ENCODE measurements at places on chromosomes 13 and 19. TPM values are rescaled to one million over a fixed set of nuclear protein-coding genes. Genes with fewer than 3 reads are reported as not detected.
A peak's percentile ranks its signal among the peaks of the same experiment; 100 is the strongest.

GRCh38 chr13:24511019-24511815 lies 1.4 kb downstream of the PARP4 start:
- DNase-seq, result peak; percentile 92

Gene PSG1
- total RNA-seq, result 0.27 TPM

GRCh38 chr13:66940113-66940512 lies 290.0 kb downstream of the PCDH9 start:
- no peak for DNase-seq

DNA sequence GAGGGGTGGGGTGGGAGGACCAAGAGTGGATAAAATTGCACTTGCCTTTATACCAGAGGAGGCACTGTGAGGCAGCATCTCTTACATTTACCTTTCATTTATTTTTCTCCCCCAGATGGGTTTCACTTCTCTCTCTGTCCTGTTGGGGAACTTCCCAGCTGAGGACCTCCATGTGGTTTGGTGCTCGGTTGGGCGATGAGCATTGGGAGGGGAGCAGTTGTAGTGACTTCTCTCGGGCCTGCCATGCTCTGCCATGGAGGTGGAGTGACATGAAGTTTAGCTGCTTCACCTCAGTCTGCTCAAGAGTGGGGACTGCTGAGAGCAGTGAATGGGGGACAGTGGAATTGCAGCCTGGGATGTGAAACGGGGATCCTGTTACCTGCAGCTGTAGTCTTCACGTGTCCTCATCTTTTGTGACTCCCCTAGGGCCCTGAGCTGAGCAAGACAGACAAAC lies 23.1 kb upstream of the CXCL17 start:
- DNase-seq, result no peak

- DNase-seq, result no peak
These were observed 10.1 kb downstream of the LGALS7B start for GRCh38 chr19:38799104-38799503.

GRCh38 chr19:29367791-29368222 lies 154.9 kb upstream of the UQCRFS1 start:
- no peak for DNase-seq

GRCh38 chr19:21705393-21705792 lies 62.0 kb downstream of the ZNF100 start:
- DNase-seq, result no peak

DNA sequence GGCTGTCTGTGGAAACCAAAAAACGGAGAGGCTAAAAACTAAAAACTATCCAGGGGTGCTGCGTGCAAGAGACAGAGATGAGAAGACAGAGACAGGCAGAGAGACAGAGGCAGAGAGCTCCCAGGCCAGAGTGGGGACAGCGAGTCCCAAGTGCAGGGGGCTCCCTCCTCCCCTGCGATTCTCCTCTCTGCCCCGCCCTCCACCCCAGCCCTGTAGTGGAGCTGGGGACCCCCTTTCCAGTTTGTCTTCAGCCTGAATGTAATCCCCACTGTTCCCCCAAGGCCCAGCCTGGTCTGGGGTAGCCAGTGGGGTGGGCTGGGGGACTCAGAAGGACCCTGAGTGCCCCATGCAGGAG lies 2.0 kb downstream of the NFIC start:
- DNase-seq, result no peak

DNA sequence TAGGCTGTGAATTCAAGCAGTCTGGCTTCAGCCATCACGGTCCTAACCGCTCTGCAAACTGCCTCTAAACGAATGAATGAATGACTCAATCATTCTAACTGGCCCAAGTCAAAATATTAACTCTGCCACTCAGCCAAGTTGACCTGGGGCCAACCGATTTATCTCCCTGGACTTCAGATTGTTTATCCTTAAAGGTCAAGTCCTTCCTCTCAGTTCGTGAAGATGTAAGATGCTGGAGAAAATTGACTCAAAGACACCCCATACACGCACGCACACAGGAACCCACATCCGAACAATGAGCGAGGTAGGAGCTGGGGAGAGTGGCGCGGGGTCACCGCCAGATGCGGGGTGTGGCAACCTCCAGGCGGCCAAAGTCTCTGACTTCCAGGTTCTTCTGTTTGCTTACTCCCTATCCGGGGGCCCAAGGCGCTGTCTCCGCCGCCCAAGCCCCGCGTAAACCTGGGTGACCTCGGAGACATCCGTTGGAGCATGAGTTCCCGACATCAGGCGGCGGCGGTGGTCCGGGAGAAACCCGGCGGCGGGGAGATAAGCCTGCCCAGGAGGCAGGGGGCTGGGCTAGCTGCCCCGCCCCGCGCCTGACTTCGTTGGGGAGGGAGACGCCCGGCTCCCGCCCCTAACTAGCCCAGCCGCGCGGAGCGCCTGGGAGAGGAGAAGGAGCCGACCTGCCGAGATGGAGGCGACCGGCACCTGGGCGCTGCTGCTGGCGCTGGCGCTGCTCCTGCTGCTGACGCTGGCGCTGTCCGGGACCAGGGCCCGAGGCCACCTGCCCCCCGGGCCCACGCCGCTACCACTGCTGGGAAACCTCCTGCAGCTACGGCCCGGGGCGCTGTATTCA lies at the start of gene CYP2S1:
Gene CYP2S1 (plus strand): TSS at position 646 of the 856 bp plus-strand sequence. CDS start 46 bp downstream, at position 692.
- DNase-seq, result peak; percentile 42

- DNase-seq, result no peak
These were observed 105.8 kb downstream of the LACC1 start for GRCh38 chr13:43985422-43986072.

DNA sequence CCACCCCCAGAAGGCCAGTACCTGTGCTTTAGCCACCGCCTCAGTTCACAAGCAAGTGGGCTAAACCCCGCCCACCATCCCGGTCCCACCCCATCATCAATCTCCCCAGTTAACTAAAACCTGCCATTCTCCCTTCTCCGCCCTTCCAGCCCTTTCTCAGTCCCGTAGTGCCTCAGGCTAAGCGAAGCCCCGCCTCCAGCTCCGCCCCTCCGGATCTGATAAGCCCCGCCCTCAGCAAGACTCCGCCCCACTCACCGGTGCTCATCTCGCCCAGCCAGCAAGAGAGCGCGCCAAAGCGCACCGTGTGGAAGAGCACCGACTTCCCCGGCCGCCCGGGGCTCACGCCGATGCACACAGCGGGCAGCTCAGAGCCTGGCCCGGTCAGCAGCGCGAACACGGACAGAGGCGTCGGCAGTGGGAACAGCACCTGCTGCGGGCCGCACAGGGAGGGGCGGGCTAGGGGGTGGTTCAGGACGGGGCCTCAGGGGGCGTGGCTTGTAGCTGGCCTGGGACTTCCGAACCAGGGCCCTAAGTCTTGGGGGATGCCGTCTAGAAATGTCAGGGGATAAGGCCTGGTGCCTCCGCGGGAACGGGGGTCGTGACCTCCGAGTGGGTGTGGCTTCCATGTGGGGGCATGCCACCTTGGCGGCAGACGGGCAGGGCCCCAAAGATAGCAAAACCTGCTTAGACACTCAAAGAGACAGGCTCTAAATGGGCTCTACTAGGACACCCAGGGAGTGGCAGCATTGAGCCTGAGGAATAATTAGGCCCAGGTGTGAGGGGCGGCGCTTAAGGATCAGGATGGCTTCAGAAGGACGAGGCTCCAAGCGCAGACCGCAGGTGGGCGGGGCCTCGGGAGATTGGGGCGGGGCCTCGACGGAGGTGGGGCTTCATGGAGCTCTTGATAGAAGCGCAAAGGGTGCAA lies 21.4 kb downstream of the MAP4K1 start:
- DNase-seq, result no peak

DNA sequence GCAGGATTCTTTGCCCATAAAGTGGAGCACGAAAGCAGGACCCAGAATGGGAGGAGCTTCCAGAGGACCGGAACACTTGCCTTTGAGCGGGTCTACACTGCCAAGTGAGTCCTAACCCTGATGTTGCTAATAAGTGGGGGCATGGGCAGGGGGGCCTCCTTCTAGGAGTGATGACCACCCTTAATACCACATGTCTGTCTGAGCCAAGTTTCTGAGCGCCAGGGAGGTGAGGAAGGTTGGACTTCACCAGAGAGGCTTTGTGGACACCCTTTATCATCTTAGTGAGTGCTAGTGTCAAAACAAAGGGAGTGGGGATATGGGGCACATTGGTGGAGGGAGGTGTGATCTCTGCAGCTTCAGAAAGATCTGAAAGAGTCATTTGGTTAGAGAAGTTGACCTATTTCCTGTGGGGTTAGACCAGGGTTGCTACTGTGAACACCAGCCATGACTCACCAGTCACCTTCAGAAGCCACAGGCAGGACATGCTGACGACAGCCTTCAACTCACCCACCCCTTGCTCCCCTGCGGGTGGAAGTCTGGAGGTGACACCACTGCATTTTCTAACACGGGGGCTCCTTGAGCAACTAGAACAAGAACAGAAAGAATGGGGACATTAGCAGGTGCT lies 8.8 kb downstream of the ALOX5AP start:
- DNase-seq, result peak; percentile 80

Gene PTGER1
- 0.43 TPM for total RNA-seq

Gene C19orf53
- 486 TPM for total RNA-seq

Gene KLK5
- total RNA-seq, result not detected

GRCh38 chr19:47821460-47822020 lies at the start of gene CRX:
Gene CRX, plus strand, starts transcription at chr19:47821937. Its CDS starts 12,507 bp downstream, at chr19:47834444.
- no peak for DNase-seq

GRCh38 chr19:37986048-37986750 lies 79.2 kb downstream of the SIPA1L3 start:
- DNase-seq, result no peak

- DNase-seq, result peak; percentile 37
These were observed 25.7 kb upstream of the CCNE1 start for GRCh38 chr19:29785955-29786589.

Gene KCNN1
- not detected for total RNA-seq

DNA sequence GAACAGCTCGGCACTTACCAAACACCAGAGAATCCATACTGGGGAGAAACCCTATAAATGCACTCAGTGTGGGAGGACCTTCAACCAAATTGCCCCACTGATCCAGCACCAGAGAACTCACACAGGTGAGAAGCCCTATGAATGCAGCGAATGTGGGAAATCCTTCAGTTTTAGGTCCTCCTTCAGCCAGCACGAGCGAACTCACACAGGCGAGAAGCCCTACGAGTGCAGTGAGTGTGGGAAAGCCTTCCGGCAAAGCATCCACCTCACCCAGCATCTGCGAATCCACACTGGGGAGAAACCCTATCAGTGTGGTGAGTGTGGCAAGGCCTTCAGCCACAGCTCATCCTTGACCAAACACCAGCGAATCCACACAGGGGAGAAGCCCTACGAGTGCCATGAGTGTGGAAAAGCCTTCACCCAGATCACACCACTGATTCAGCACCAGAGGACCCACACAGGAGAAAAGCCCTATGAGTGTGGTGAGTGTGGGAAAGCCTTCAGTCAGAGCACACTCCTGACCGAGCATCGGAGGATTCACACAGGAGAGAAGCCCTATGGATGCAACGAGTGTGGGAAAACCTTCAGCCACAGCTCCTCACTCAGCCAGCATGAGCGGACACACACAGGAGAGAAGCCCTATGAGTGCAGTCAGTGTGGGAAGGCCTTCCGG lies 8.3 kb downstream of the ZNF135 start:
- DNase-seq, result no peak

- no peak for DNase-seq
These were observed at the start of gene ADAMTS10 for GRCh38 chr19:8610041-8610935. Gene ADAMTS10, minus strand, starts transcription at chr19:8610715. Its CDS starts 5,005 bp downstream, at chr19:8605710.

DNA sequence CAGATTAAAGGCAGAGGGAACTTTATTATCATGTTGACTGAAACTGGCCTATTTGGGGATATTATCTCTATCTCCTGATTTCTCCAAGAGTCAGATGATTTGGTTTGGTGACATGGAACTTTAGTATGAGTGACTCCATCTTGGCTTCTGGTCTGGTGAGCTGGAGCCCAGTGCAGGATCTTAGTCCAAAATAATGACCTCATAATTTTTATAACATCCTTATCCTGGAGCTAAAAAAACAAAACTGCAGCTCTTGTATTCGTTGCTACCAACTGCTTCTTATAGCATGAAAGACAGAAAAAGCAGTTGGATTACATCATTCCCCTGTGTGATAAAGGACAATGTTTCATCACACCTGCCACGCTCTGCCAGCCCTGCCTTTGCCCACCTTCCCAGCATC lies 39.3 kb upstream of the RNF17 start:
- DNase-seq, result no peak

GRCh38 chr19:35882114-35882832 lies 13.9 kb downstream of the APLP1 start:
- DNase-seq, result peak; percentile 54

DNA sequence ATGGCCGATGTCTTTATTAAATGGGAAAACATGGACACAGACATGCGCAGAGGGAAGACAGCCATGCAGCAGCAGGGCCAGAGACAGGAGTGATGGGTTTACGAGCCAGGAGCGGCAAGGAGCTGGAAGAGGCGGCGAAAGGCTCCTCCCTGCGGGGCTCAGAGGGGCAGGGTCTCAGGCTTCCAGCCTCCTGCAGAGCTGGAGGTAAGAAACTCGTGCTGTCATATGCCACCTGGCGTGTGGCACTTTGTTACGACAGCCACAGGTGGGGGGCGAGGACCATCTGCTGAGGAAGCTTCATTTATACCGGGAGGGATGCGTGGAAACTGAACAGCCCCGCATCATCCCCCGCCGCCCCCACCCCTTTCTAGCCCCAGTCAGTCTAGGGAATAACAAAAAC lies 52.0 kb upstream of the SPACA7 start:
- DNase-seq, result no peak

Gene KLK8
- not detected for total RNA-seq

GRCh38 chr13:34478376-34478775 lies 463.7 kb upstream of the NBEA start:
- DNase-seq, result no peak

Gene PPM1N
- total RNA-seq, result 0.34 TPM

Gene IL17D
- total RNA-seq, result 1.8 TPM

- DNase-seq, result no peak
These were observed 8.9 kb upstream of the OR1I1 start for GRCh38 chr19:15072930-15073647.

DNA sequence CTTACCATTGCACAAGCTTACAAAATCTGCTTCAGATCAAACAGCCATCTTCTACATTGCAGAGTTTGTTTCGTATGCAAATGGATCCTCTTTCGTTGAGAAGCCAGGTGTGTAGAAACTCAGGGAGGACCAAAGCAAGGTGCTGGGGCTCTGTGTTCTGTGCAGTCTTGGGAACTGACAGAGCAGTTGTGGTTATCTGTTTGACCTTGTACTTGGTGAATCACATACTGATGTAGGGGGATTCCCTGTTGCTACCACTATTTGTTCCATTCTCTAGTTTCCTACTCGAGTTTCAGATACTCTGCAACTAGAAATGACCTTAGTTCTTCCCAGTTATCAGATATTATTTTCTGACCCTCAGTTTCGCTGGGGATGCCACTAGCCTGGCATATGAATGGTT lies 95.2 kb upstream of the CLDN10 start:
- no peak for DNase-seq

- no peak for DNase-seq
These were observed 75.0 kb downstream of the TEX26 start for GRCh38 chr13:31007417-31007816.

Gene CALR3
- not detected for total RNA-seq

GRCh38 chr19:15779756-15780476 lies 7.5 kb upstream of the OR10H5 start:
- DNase-seq, result peak; percentile 55

Gene ADM5
- 11.1 TPM for total RNA-seq

- no peak for DNase-seq
These were observed 555 bp downstream of the SAMD4B start for GRCh38 chr19:39342647-39343305.

GRCh38 chr13:59651479-59651878 lies 512.2 kb downstream of the DIAPH3 start:
- no peak for DNase-seq

Gene KLK14
- not detected for total RNA-seq
